ENCODE measurements at places on chromosomes 16 and 17.

DNA sequence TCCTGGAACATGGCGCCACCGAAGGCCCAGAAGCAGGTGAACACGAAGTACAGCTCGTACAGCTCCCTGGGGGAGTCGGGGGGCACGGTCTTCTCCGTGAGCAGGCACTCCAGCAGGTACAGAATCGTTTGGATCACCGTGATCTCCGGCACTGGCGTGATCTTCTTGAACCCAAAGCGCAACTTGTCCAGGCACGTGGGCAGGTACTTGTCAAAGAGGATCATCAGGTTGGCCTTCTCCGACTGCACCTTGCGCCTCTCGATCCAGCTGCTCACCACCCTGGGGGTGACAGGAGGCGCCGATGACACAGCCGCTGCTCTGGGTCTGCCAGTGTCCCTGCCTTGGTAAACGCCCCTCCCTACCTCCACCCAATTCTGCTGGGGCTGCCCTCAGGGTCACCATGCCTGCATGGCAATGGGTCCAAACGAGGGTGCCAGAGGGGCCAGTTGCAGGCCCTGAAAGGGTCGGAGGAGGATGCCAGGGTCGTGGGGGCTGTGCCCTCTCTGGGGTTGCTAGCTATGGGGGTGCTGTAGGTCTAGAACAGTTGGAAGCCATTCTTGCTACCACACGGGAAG is 90.9 kb downstream of the DNAH17 start:
- DNase-seq: no peak

DNA sequence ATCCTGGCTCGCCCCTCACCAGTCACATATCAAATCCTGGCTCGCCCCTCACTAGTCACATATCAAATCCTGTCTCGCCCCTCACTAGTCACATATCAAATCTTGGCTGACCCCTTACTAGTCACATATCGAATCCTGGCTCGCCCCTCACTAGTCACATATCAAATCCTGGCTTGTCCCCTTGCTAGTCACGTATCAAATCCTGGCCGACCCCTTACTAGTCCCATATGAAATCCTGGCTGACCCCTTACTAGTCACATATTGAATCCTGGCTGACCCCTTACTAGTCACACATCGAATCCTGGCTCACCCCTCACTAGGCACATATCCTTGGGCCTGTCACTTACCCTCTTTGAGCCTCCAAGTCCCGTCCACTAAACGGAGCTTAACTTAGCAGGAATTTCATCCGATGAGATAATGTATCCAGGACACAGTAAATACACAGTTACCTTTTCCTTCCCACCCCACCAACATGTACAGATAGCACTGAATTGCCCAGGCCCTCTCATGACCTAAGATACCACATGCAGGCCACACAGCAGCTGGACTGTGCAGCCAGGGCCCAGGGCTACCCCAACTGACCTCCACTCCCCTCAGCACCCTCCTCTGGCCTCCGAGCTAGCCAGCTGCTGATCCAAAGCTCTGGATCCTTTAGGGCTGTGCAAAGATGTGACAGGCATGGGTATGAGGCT is 157.8 kb upstream of the RPH3AL start:
- no peak for DNase-seq

- no peak for DNase-seq
Measured at GRCh38 chr17:8890671-8891070, 23.2 kb upstream of the PIK3R6 start.

DNA sequence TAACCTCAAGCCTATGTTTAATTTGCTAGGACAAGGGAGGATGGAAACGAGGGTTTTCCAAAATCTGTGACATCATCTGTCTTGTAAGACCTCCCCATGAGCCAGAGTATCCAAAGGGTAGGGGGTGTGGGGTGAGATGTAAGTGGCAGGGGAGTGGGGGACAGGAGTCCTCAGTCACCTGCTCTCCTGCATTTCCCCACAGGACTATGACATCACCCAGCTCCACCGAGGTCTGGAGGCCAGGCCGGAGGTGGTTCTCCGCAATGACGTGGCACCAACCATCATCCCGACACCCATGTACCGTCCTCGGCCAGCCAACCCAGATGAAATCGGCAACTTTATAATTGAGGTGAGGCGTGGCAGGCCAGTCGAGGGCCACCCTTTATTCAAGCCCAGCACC is 41.5 kb upstream of the CDH1 start:
- DNase-seq: no peak

DNA sequence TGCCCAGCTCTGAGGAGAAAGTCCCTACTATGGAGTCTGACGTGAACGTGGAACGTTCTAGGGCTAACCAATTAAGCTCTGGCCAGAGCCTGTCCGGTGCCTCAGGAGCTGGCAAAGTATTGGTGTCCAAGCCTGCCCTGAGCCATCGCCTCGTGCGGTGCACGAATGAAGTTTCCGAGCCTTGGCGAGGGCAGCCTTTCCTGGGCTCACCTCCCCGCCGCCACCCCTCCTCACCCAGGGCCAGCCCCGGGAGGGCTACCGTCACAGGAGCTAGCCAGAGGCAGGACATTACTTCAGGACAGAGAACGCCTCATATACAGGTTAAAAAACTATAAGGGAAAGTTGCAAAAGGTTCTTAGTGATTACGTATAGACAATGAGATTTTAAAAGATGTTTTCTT is 23.6 kb upstream of the TRAP1 start:
- no peak for DNase-seq

DNA sequence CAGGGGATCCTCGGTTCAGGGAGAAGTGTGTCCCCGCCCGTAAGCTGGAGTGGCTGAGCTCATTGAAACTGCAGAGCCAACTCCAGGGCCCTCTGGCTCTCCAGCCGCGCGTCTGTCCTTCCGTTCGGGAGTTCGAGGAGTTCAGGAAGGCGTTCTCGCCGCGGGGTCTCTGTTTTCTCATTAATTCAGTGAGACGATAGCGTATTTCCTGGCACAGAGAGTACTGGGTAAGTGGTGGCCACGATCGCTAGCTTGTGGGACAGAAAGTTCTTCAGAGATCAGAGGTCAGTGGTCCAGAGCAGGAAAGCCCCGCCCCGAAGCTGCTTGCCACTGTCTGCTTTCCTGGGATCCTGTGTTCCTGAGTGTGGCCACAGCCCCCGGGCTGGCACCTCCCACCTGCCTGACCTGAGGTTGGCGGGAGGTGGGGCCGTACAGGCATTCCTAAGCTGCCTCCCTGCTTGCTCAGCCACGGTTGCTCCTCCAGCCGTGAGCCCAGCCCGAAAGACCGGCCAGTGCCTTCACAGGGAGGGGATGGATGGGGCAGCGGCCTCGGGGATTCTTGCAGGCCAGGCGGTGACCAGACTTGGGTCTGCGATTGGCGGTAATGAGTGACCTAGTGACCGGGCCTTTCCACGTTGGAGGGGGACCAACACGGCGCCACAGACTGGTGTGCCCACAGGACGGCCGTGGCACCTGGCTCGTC is 8.9 kb downstream of the BAIAP2 start:
- DNase-seq: no peak

- no peak for DNase-seq
Measured at GRCh38 chr17:71849783-71850768, 270.7 kb upstream of the SOX9 start.

GRCh38 chr16:65745-66144 is 6.7 kb downstream of the RHBDF1 start:
- DNase-seq: peak; percentile 82

DNA sequence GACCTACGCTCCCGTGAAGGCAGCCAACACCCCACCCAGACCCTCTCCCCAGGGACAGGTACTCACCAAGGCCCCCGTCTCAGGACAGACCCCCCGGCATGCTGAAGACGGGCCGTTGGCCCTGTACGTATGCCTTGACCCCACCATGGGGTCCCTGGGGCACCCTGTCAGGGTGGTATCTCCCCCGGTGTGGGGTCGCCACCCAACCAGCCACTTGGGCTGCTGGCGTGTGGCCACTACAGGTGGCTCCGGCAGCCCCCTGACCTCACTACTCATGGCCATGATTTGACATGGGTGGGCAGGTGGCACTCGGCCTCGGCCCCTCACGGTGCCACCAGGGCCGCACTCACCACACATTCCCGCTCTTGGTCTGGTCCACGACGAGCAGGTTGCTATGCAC is 40.9 kb upstream of the PVALEF start:
- DNase-seq: no peak

DNA sequence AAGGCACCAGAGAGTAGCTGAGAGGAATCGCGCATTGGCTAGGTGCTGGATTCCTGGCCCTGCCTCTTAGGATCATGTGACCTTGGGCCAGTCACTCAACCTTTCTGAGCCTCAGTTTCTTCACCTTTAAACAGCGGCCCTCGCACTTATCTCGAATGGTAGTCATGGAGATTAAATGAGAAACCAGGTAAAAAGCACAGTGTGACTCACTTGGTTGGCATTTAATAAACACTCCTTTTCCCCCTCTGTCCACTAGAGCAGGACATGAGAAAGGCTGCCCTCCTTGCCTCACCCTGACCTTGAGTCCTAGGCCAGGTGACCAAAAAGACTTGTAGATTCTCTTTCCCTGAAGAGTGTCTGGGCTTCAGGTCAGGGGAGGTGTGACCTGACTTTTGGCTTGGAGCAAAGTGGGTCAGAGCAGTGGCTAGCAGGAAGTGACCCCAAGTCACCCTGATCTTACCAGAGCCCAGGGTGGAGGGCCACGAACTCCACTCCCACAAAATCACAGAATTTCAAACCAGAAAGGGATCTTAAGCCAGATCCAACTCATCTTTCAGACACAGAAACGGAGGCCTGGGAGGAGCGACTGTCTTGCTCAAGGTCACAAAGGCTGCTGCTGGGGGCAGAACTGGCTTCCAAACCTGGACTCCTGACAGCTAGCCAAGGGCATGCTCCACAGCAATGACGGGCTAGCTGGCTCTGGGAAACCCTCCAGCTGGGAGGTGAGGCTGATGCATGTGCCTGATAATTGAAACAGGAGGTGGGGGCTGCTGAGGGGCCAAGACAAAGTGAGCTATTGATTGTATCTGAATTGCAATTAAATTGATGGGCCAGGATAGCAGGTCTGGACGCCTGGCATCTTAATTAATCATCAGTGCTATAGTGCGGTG is 65.2 kb downstream of the PIPOX start:
- DNase-seq: no peak

DNA sequence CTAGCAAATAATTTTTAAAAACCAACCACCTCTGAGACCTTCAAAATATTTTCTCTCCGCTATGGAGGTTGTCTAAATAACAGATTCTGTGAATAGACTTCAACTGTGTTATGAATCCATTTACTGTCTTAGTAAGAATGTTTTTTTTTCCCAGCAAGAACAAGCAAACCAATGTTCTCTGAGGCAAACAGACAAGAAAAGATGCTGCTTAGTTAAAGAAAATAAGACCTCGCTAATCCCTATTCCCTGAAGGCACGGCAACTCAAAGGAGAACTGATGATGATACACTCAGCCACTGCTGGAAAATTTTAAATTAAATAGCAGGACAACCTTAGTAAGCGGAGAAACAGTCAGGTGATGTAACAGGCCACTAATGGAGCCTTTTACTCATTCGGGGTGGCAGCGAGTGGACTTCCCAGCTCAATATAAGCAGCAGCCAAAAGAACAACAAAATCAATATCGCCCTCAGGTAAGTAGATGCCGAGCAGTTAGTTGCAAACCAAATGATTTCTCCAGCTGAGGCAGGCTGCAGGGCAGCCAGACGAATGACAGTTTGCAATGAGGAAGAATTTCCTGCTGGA is 81.8 kb downstream of the CPPED1 start:
- no peak for DNase-seq

DNA sequence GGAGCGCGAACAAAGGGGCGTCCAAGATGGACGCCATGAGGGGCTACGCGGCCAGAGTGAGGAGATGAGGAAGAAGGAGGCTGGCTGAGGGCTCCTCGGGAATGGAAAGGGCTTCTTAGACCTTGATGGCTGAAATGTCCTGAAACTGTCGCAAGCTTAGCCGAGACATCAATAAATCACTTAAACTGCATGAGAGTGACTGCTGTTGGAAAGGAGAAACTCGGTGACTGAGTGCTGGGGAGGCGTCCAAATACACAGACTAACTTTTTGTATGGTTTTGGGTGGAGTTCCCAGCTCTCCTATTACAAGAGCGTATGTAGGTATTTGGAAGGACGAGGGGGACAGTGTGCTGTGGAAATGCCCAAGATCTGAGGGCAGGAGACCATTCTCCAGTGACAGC is 1.4 kb upstream of the GEMIN4 start:
- DNase-seq: no peak

- no peak for DNase-seq
Measured at GRCh38 chr17:35978346-35978745, 3.0 kb downstream of the CCL16 start.

DNA sequence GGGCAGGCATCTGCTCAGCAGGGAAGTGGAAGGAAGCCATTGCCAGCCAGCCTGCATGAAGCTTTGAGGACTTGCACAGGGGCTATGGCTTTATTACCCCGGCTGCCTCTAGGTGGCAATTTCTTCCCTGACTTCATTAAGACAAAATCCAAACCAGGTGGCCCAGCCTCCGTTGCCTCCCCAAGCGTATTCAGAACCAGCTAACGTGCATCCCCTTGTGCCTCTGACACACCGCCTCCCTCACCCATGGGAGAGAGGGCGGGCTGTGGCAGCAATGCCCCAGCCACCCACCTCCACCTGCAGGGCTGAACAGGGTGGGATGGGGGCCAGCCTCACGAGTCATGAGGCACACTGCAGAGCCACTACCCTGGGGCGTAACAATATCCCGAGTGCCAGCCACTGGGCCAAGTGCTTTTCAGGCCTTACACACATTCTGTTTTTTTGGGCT is 6.8 kb downstream of the KIFC3 start:
- DNase-seq: no peak

DNA sequence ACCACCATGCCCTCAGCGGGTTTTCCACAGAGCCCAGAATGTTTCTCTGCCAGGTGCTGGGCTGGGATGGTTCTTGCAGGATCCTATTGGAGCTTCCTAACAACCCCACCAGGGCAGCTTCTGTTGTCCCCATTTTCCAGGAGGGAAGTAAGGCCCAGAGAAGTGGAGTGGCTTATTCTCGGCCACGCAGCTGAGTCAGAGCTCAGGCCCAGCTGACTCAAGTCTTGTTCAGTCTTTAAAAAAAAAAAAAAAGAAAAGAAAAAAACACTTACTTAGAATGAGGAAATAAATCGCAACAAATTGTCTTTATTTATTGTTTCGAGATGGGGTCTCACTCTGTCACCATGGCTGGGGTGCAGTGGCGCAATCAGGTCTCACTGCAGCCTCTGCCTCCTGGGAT is 413.0 kb downstream of the CPPED1 start:
- no peak for DNase-seq

GRCh38 chr17:61152898-61153297 is 246.7 kb upstream of the TBX2 start:
- no peak for DNase-seq

DNA sequence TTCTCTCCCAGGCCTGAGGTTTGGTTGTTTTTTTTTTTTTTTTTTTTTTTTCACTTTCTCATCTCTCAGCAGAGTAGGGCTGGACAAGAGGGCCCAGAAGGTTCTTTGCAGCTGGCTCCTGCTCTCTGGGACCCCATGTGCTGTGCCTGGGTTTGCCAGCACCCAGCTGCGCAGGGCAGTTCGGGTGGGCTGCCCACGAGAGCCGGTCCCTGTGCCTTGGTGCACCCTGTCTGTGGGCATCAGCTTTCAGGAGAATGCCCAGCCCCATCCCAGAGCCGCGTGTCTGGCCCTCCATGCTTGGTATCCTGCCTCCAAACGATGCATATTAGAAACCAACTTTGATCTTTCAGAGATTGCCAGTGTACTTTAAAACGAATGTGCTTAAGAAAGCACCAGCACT is 15.0 kb upstream of the GSE1 start:
- no peak for DNase-seq
